ENCODE measurements at places on chromosomes 4 and X.
A peak's percentile ranks its signal among the peaks of the same experiment; 100 is the strongest.

DNA sequence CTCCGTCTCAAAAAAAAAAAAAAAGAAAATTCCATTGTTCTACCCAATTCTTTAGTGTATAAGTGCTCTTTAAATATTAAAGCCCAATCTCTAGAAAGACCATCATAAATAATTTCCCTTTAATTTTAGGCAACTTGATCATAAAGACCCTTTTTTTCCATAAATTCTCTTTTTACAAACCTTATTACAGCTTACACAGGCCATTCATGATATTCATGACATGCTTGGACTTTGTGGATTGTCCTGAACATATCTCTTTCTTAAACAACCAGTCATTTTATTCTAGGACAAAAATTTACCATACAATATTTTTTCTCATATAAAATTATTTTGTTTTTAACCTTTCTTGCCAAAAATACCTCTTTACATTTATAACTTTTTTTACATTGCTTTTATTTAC, 30.5 kb downstream of the TLR8 start:
- no peak for DNase-seq

DNA sequence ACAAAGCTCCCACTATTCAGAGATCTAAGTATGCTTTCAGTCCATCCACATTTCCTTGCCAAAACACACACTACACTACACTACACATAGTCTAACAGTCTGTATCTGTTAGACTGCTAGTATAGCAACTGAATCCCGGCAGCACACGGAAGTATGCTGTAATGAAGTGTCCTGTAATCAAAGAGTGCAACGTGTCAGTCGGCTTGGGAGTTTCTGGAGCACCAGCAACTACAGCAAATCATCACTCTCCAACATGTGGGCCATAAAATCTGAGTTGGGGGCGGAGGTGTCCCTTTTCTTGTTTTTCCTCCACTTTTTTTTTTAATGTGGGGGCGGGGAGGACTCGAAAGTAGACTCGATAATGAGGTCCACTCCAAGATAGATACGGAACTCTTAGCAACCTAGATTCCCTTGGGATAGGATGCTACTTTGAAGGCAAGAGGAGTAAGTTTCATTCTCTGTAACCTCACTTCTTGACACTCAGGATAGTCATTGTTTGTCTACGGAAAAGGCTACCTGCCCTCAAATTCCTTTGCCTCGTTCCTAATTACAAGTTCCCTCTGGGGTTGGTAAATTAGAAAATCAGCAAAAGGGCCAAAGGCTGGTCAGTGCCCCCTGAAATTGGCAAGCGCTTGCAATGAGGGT, 722 bp downstream of the SLC10A7 start:
- DNase-seq, result peak; percentile 15

DNA sequence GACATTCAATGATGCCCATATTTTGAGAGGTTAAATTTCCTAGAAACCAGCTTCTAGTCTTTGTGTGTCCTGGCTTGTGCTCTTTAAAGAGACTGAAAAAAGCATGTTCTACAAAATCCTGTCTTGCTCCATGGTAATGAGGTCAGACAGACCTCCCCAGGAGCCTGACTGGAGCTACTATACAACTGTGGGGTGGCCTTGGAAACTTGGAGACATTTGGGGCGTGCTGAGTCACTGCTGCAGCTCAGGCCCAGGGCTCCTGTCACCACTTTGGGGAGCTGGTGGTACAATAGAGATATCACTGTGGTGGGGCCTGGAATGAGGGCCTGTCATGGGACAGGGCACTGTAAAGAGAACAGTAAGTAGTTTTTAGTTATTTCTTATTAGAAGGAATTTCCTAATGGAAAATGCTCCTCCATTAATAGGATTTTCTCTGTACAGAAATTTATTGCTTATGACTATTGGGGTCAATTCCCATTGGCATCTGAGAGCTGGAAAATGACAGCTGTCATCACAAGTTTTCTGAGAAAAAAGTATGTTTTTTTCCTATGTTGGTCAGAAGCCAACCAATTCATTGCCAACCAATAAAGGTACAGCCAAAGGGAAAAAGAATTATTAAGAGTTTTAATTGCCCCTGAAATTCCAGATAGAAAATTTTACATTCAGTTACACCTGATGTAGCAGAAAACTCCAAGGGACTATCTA, 207.4 kb upstream of the JADE1 start:
- DNase-seq, result no peak

DNA sequence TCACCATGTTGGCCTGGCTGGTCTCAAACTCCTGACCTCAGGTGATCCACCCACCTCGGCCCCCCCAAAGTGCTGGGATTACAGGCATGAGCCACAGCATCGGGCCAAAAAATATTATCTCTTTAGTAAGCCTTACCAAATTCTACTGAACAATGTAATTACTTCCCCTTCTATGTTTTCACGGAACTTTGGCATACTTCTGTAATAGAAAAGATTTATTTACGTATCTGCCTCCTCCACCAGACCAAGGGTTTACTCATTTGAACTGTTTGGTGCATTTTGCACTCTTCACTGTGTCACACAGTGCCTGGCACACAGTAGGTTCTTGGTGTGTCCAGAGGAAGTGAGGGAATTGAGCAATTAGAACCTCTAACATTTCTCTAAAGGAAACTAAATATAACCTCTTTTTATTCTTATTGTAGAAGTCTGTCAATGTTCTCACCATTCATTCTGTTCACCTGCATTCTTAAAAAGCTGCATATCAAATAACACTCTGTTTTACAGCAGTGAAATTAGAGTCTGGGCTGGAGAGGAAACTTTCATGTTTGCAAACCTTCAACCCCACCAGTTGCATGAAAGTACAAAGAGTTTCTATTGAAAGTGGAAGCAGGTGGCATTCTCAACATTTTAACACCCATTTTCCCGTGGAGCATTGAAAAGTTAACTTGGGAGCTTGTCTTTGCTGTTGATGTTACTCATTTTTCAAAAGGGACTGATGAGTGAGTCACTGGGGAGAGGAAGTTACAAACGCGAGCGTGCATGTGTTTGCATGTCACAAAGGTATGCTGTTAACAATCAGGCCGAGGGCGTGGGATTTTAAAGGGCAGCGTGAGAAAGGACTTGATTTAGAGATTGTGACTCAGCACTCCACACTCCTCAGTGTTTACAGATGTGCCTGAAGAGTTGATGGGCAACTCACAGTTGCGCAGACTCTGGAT, 314.1 kb downstream of the STK32B start:
- DNase-seq, result no peak

DNA sequence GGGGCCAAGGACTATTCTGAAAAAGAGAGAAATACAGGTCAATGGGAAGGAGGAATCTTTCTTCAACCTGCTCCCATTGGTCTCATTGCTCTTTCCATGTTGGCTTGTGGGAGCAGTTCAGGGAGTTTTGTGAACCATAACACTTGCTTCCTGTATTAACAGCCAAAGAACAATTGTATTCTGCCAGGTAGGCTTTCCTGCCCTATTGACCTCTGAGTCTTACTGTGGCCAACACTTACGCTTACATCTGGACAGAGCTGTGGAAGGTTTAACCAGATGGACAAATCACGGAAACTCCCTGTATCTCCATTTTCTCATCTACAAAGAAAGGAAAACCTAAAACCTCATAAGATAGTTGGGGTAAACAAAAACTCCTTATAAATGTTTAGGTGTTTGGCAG, 30.7 kb downstream of the MID1IP1 start:
- DNase-seq, result no peak

- DNase-seq, result no peak
Observed at GRCh38 chr4:111662496-111662895, 482.8 kb upstream of the FAM241A start.

GRCh38 chr4:160034501-160034900, 931.6 kb downstream of the RAPGEF2 start:
- no peak for DNase-seq
